Stimulated activated CD4-positive, alpha-beta T cell treated with anti-CD3 and anti-CD28 coated beads, Interleukin-15, amount 100 ng/mL, for 1 hour (primary cell): ENCODE measurements at places on chromosomes 2 and 18.

DNA sequence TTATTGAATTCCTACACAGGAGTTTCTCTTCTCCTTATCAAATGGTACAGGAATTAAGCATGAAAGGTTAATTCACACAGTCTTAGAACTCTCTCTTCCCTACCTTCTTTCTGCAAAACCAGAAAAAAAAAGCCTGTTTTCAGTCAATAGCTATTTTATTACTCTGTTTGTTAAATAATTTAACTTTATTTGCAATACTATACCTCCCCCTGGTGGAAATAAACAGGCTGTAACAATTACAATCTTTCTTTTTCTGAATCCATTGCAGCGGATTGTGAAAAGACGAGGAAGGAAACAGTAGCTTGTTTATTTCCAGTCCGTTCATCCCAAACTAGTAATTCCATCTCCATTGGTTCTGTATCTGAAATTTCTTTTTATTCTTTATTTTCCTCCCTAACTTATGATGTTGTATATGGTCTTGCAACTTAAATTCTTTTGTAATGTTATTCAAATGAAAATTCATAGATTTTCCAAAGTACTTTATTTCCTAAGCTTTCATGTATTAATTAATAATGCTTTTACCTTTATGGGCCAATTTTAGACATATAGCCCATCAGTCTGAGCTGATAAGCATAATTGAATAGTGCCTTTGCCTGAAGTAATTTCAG lies 165.2 kb downstream of the SH3BP4 start:
- no peak for DNase-seq

GRCh38 chr18:55320424-55321264 lies 267.3 kb downstream of the TCF4 start:
- DNase-seq: no peak

DNA sequence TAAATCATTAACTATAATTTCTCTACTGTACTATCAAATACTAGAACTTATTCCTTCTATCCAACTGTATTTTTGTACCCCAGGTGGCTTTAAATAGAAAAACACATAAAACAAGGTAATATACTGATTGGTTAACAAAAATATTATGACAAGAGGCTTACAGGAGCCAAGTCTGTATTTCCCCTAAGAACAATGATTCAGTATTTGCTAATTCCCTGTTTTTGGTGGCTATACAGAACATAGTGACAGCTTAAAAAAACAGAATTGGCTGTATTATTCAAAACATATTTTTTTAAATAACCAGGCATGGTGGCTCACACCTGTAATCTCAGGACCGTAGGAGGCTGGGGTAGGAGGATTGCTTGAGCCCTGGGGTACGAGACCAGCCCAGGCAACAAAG lies 16.3 kb downstream of the RTN4 start:
- DNase-seq: no peak

DNA sequence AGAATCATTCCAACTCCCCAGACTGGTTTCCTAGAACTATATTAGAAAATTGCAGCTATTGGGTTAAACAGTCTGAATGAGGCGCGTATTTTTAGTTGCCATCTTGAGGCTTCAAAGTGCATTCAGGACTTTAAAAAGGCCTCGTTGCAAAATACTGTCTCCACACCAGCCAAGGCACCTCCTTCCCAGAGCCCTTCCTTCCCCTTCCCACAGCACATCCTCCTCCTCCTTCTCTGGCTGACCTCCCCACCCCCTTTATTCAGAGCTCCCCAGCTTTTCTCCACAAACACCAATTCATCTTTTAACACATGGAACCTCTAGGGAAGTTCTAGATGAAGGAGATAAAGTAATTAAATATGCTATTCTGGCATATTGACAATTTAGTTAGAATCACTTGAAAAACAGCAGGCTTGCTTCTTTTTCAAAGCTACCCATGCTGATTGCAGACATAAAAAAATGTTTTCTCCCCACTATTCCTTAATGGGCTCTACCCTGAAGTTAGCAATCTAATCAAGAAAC lies 90.3 kb downstream of the RTP5 start:
- DNase-seq: no peak

DNA sequence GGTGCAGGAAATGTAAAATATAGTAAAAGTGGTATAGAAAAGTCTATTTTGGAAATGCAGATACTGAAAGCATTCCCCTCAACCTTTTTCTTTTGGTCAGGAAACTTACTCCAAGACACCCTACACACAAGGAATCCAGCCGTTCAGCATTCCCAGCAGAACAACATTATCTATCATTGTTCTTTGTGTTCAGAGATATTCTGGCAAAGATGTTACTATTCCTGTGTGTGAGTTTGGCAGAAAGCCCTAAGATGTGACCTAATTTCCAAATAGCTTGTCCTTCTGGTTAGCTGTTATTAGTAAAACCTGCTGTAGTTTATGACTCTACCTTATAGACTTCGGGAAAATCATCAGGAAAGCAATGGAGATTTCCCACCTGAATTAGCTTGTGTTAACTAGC lies 78.1 kb upstream of the PELI1 start:
- DNase-seq: no peak

- DNase-seq: no peak
Measured at GRCh38 chr18:58310517-58310916, 266.5 kb downstream of the NEDD4L start.

- no peak for DNase-seq
Measured at GRCh38 chr2:219209236-219210195, 2.9 kb downstream of the ZFAND2B start.

- DNase-seq: no peak
Measured at GRCh38 chr18:56119681-56120080, 518.7 kb downstream of the TXNL1 start.

- DNase-seq: no peak
Measured at GRCh38 chr2:234394450-234394849, 102.4 kb downstream of the ARL4C start.

GRCh38 chr2:174083843-174084458 lies 118.8 kb upstream of the SP3 start:
- no peak for DNase-seq

- DNase-seq: no peak
Measured at GRCh38 chr2:27303093-27304025, 4.9 kb downstream of the UCN start.

DNA sequence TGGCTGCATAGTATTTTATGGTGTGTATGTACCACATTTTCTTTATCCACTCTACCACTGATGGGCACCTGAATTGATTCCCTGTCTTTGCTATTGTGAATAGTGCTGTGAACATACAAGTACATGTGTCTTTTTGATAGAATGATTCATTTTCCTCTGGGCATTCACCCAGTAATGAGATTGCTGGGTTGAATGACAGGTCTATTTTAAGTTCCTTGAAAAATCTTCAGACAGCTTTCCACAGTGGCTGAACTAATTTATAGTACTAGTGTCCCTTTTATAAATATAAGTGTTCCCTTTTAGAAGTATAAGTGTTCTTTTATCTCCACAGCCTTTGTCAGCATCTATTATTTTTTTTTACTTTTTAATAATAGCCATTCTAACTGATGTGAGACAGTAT lies 303.9 kb upstream of the EPHA4 start:
- no peak for DNase-seq

DNA sequence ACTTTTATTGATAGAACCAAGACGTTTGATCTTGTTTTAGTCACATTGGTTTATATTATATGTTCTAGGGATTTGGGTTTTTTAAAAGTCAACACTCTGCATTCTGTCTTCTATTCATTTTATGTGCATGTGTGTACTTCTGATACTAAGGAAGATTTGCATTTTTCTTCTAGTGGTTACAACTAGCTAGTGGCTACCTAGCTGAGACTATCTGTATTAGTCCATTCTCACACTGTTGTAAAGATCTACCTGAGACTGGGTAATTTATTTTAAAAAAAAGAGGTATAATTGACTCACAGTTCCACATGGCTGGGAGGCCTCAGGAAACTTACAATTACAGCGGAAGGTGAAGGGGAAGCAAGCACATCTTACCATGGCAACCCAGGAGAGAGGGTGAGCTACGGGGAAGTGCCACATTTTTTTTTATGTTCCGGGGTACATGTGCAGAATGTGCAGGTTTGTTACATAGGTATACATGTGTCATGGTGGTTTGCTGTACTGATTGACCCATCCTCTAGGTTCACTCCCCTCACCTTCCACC lies 69.9 kb downstream of the SP100 start:
- no peak for DNase-seq

- DNase-seq: no peak
Measured at GRCh38 chr2:65070172-65070830, 14.1 kb downstream of the CEP68 start.

DNA sequence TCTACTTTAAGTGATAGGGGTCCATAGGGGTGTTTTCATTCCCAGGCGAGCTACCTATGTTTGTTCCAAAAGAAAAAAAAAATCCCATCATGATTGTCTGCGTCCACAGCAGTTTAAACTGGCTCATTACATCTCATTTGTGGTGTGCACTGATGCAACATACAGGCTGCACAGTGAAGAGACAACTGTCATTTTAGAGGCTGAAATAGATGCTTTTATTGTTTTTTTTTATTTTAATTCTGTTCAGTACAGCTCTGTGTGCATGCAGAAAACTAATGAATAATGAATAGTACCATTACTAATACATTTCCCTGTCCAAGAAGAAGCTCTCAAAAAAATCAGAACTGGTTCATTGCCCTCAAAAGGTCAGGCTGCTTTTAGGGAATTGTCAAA lies 92.8 kb upstream of the ZNF516 start:
- DNase-seq: no peak

DNA sequence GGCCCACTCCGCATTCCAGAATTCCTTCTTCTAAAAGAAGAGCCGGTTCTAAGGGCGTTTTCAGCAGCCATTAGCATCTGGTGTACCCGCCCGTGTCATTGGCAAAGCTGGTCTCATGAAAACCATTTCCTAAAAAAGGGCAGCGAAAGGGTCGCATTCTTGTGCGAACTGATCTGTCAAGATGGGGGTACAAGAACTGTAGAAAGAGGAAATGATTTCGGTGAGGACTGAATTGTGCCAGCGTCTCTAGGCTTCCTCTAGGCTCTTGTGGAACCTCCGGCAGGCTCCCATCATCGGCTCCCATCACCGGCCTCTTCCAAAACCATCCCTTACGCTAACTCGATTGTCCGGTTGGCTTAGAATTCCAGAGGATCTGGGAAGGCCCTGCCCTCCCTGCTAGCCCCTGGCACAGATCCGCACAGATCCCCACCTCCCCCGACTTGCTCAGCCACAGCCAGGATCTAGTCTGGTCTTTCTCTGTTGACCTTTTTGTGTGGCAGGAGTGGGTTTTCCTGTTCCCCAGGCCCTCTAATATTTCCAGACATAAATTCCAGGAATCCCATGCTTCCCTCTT lies 1.3 kb downstream of the RAB31 start:
- DNase-seq: no peak

DNA sequence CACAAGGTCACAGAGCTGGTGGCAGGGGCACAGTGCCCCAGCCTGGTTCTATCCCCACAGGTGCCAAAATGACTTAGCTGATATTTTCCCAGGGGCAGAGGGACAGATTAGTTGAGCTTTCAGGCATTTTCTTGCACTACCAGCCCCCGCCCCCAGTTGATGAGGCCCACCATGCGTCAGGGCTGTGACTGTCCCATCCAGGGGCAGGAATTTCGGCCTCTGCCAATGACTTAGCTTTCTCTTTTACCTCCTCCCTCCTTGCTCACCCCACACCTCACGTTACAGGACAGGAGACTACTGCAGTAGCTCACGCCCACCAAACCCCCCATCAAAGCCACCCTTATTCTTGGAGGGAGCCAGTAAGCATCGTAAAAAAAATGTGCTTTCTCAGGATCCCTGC lies 31.5 kb downstream of the MRO start:
- no peak for DNase-seq

GRCh38 chr2:180247658-180248057 lies 240.6 kb upstream of the CWC22 start:
- DNase-seq: no peak

GRCh38 chr2:227395556-227395955 lies 7.8 kb upstream of the SCYGR1 start:
- DNase-seq: no peak

- DNase-seq: no peak
Measured at GRCh38 chr2:584863-585823, 92.1 kb downstream of the TMEM18 start.

- DNase-seq: no peak
Measured at GRCh38 chr2:9276901-9277451, 70.4 kb downstream of the ASAP2 start.

- DNase-seq: no peak
Measured at GRCh38 chr2:177334940-177335543, 57.5 kb upstream of the AGPS start.

DNA sequence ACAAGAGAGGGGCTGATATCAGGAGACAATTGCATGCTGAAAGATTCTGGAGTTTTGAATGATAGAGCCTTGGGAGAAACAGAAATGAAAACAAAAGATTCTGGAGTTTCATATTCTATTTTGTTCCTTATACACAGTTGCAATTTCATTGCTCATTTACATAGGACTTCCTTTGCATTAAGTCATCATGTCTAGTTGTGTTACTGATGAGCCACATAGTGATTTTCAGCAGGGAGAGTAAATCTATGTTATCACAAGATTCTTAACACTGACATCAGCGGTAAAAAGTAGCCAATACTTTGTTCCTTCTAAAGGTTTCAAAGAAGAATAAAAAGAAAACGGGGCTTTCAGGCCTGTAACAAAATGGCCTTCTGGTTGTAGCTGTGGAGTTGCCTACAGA lies 7.1 kb downstream of the ADAM17 start:
- no peak for DNase-seq

GRCh38 chr2:171651667-171652415 lies 35.4 kb upstream of the DYNC1I2 start:
- DNase-seq: no peak

DNA sequence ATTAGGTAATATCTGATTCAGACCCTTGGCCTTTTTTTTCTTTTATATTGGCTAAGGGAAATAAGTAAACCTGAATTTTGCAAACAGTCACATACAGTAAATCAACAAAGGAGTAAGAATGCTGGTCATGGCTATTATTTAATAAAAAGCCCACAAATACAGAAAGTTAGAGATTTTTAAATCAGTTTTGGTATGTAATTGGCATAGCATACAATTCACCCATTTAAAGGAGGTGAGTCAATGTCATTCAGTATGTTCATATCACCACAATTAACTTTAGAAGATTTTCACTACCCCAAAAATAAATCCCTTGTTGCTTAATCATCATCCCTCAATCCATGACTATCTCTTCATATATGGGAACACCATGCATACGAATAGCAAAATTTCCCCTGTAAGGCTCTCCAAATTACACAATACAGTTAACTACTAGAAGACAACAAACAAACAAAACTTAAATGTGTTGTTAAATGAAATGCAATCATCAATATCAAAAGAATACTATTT lies 45.9 kb upstream of the NYAP2 start:
- no peak for DNase-seq

- DNase-seq: no peak
Measured at GRCh38 chr2:129752176-129752575, 227.3 kb upstream of the RAB6C start.
